Melanocyte of skin (primary cell): ENCODE measurements at places on chromosomes 2 and 18. TPM values are rescaled to one million over a fixed set of nuclear protein-coding genes. Genes with fewer than 3 reads are reported as not detected.

Gene CNTNAP5
- total RNA-seq, result not detected in 2 replicates

Gene HOXD3
- 2.7 and 3.4 TPM in 2 replicates for total RNA-seq

Gene UGT1A10
- not detected in 2 replicates for total RNA-seq

Gene CELF4
- total RNA-seq, result not detected in 2 replicates

Gene FABP1
- not detected in 2 replicates for total RNA-seq

Gene RNF144A
- total RNA-seq, result 61.6 and 84.2 TPM in 2 replicates

Gene C1QL2
- not detected in 2 replicates for total RNA-seq
